A673 (cell line): ENCODE measurements at places on chromosomes 1 and 21. TPM values are rescaled to one million over a fixed set of nuclear protein-coding genes. Genes with fewer than 3 reads are reported as not detected.

Gene NPHS2
- total RNA-seq = not detected in 2 replicates

DNA sequence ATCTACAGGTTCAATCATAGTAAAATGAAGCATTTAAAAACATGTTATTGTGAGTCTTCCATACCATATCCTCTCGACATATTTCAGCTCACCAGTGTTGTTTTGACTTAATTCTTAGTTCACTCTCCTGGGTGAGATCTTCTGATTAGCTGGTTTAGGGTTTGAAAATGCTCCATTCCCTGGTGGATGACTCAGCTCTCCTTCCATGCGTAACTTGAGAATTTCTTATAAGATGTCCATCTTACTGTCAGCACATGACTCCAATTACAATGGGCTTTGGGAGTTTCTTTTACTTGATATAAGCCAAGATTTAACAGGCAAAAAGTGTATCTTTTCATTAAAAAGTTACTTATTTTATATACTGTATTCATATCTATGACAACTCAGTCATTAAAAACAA is 476.5 kb downstream of the BRINP3 start:
- no peak for DNase-seq
- no peaks in the 10 kb centered on the region for H3K4me1 ChIP-seq
- H3K36me3 ChIP-seq = no peaks in the 10 kb centered on the region
- H3K27ac ChIP-seq = no peak overlapping the region

Gene TAS1R1
- total RNA-seq = not detected in 2 replicates

DNA sequence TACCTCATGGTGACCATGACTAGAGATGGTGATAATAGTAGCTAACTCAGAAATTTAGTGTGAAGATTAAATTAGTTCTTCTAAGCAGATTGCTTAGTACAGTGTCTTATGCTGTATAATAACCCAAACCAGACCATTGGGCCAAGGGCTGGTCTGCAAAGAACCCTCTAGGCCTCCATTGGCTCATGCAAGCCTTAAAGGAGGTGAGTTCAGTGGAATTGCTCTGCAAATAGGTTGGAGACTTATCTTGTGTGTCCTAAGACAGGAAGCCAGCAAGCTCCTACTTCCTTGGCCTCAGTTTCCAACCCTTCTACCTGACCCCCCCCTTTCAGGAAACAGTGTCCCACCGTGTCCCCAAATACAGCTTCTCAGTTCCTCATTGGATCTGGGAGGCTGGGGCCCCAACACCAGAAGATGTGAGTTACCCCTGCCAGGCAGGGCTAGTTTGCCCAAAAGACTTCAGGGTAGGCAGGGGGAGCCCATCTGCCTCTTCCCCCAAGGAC is 1.9 kb upstream of the MEF2D start:
- H3K36me3 ChIP-seq = no peaks in the 10 kb centered on the region
- peak overlapping the region; percentile 98 for H3K27ac ChIP-seq
- no peak overlapping the region for H3K4me3 ChIP-seq
- H3K27me3 ChIP-seq = no peaks in the 10 kb centered on the region
- H3K4me1 ChIP-seq = peaks cover 59% of the 10 kb centered on the region

Gene RBP7
- total RNA-seq = 1.6 TPM in 1 of 2 replicates, not detected in the other

- H3K4me3 ChIP-seq = no peak overlapping the region
- H3K36me3 ChIP-seq = no peaks in the 10 kb centered on the region
- peak; percentile 73 for DNase-seq
- H3K27me3 ChIP-seq = no peaks in the 10 kb centered on the region
- no peaks in the 10 kb centered on the region for H3K4me1 ChIP-seq
Observed at GRCh38 chr1:196180847-196181593, 427.2 kb downstream of the KCNT2 start.

GRCh38 chr1:211752951-211753486 is 77.5 kb downstream of the LPGAT1 start:
- no peak for DNase-seq

Gene FHAD1
- 2.0 and 2.7 TPM in 2 replicates for total RNA-seq

- no peak overlapping the region for H3K27ac ChIP-seq
- H3K4me3 ChIP-seq = no peak overlapping the region
- H3K4me1 ChIP-seq = no peaks in the 10 kb centered on the region
- no peak for DNase-seq
- no peaks in the 10 kb centered on the region for H3K36me3 ChIP-seq
- no peaks in the 10 kb centered on the region for H3K27me3 ChIP-seq
Observed at GRCh38 chr1:18468570-18468969, 12.2 kb upstream of the KLHDC7A start.

- no peaks in the 10 kb centered on the region for H3K27me3 ChIP-seq
- H3K27ac ChIP-seq = no peak overlapping the region
- H3K36me3 ChIP-seq = no peaks in the 10 kb centered on the region
Observed at GRCh38 chr1:13967707-13968106, 267.7 kb downstream of the PRDM2 start.

Gene NTNG1
- total RNA-seq = 91.5 and 93.8 TPM in 2 replicates

- DNase-seq = no peak
- peak overlapping the region; percentile 56 for H3K27ac ChIP-seq
- no peaks in the 10 kb centered on the region for H3K27me3 ChIP-seq
- peaks cover 28% of the 10 kb centered on the region for H3K4me1 ChIP-seq
Observed at GRCh38 chr1:15958793-15959192, 17.1 kb downstream of the ZBTB17 start.

DNA sequence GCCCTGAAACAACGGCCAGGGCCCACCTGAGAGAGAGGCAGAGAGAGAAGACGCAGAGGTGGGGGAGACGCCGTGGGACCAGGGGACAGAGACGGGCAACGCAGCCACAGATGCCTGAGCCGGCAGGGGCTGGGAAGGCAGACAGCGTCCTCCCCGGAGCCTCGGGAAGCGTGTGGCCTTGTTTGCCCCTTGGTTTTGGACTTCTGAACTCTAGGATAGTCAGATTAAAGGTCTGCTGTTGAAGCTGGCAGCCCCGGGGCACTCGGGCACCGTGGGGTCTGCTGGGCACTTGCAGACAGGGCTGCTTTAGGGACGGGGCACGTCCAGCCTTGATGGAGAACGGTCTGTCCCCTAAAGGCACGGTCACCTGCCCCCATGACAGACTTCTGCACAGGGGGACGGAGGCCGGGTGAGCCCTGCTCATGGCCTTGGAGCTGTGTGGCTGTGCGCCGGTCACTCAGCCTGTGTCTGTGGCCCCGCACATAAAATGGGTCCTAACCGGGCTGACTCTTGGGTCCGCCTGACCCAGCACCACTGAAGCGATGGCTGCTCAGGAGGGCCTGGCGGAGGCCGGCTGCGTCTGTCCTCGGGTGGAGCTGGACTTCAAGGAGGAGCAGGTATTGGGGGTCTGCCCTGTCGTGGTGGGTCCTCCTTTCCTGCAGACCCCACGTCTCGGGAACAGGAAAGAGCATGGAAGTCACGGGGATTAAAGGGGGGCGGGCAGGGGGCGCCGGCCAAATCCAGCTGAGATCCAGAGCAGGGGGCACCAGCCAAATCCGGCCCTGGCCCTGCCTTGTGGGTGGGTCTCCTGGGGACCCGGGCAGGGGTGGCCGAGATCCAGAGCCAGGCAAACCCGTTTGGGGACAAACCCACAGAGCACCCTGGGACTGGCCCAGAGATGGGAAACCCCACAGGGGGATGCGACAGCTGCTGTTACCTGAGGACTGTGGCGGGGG is 9.6 kb upstream of the RNF223 start:
- DNase-seq = no peak
- peaks cover 15% of the 10 kb centered on the region for H3K4me1 ChIP-seq
- H3K27ac ChIP-seq = no peak overlapping the region
- H3K36me3 ChIP-seq = no peaks in the 10 kb centered on the region
- H3K4me3 ChIP-seq = no peak overlapping the region
- H3K27me3 ChIP-seq = no peaks in the 10 kb centered on the region

- H3K36me3 ChIP-seq = no peaks in the 10 kb centered on the region
- no peaks in the 10 kb centered on the region for H3K4me1 ChIP-seq
- no peak overlapping the region for H3K27ac ChIP-seq
- H3K27me3 ChIP-seq = no peaks in the 10 kb centered on the region
- no peak for DNase-seq
- H3K4me3 ChIP-seq = no peak overlapping the region
Observed at GRCh38 chr1:109873278-109874175, 37.1 kb upstream of the CSF1 start.

DNA sequence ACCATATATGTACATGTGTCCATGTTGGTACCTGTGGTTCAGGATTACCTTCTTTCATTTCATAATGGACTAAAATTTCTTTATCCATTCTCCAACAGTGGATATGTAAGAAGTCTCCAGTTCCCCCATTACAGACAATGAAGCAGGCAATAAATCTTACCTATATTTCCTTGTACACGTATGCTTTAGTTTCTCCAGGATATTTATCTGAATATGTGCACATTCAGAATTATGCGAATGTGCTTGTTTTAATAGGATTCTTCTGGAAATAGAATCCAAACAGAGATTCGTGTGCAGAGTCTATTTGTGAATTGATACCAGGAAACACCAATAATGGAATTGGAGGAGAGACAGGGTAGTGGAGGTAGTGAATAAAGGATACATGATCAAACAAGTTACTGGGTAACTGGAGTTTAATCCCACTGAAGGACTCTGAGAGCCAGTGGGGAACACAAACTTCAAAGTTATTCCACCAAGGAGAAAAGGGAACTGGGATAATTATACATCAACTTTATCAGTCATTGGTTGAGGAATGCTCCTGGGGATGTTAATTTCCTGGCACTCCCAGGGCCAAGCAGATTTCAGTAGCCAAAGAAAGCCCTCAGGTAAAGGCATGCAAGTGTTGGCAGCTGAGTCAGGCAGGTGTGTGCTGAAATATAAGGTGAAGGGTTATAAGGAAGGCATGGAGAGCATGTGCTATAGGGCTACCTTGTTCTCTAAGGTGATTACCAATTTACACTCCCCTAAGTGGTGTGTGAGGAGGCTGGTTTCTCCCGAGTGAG is 374.9 kb upstream of the PBX1 start:
- H3K4me3 ChIP-seq = no peak overlapping the region
- DNase-seq = no peak
- H3K36me3 ChIP-seq = no peaks in the 10 kb centered on the region
- H3K27ac ChIP-seq = no peak overlapping the region

- no peak overlapping the region for H3K4me3 ChIP-seq
- DNase-seq = peak; percentile 11
- no peaks in the 10 kb centered on the region for H3K36me3 ChIP-seq
- no peaks in the 10 kb centered on the region for H3K4me1 ChIP-seq
Observed at GRCh38 chr1:29924017-29924431, 687.7 kb downstream of the PTPRU start.

DNA sequence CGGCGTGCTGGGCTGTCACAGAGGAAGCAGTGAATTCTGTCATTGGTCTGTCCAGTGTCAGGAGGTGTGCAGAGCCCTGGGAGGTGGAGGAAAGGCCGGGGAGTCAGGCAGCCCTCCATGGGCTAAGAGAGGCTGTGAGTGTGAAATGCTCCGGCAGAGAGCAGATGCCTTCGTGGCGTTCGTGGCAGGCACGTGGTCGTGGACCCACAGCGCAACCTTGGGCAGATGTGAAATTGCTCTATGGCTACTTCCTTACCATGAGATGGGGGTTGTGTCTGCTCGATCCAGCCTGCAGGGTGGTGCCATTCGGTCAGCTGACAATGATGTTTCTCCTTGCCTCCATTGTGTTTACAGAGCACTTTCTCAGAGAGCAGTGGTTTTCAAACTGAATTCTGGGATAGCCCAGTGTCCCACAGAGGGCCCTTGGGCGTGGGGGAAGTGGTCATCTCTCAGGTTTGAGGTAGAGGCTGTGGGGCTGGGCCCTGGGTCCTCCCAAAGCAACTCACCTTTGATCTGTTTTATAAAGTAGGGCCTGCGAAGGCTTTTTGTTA is 27.9 kb downstream of the TNFRSF1B start:
- H3K4me3 ChIP-seq = no peak overlapping the region
- no peaks in the 10 kb centered on the region for H3K4me1 ChIP-seq
- no peaks in the 10 kb centered on the region for H3K36me3 ChIP-seq
- no peak for DNase-seq
- H3K27me3 ChIP-seq = peaks cover 26% of the 10 kb centered on the region

Gene CLIC6
- not detected in 2 replicates for total RNA-seq

DNA sequence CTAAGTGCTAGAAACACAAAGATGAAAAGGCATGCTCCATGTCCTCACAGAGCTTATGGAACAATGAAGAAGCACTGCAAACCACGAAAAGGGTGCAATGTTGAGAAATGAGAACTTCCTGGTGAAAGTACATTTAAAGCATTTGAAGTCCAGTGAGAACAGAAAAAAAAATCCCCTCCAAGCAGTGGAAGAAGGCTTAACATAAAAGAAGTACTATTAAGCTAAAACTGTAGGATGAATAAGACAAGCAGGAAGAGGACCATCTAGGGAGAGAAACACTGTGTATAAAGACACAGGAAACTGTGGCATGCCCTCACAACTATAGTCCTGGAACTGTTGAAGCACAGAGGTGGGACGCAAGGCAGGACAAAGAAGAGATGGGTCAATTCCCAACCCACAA is 10.0 kb downstream of the TP53BP2 start:
- H3K27me3 ChIP-seq = no peaks in the 10 kb centered on the region
- no peaks in the 10 kb centered on the region for H3K36me3 ChIP-seq
- DNase-seq = no peak
- peak overlapping the region; percentile 34 for H3K27ac ChIP-seq
- H3K4me3 ChIP-seq = no peak overlapping the region

Gene DRAXIN
- total RNA-seq = 5.5 and 6.7 TPM in 2 replicates

- peaks cover 8% of the 10 kb centered on the region for H3K4me1 ChIP-seq
- DNase-seq = no peak
- H3K27ac ChIP-seq = no peak overlapping the region
- no peaks in the 10 kb centered on the region for H3K27me3 ChIP-seq
Observed at GRCh38 chr1:109802901-109803561, 39.3 kb upstream of the EPS8L3 start.

Gene SPRR2A
- total RNA-seq = not detected in 2 replicates

Gene SEMA4A
- total RNA-seq = 0.77 and 0.92 TPM in 2 replicates
